ENCODE measurements at places on chromosomes 4 and X. TPM values are rescaled to one million over a fixed set of nuclear protein-coding genes. Genes with fewer than 3 reads are reported as not detected.

DNA sequence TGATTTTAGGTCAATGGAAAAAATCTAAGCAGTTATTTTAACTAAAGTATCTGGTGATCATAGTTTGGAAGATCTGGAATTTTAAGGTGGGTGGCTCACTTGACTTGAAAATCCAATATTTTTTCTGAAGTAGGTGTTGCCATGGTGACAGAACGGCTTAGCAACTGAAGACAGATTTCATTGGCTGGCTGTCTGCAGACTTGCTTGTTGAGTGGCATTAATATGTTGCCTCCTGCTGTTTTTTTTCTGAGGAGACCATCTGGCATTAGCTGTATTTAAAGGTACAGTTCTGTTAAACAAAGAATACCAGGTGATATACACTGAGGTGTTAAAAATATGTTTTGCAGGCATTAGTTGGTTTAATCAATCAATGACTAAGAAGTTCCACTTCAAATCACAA is 19.8 kb downstream of the CPE start:
- H3K36me3 ChIP-seq: no peaks in the 10 kb centered on the region
- H3K27ac ChIP-seq: no peak overlapping the region
- H3K4me1 ChIP-seq: peaks cover 26% of the 10 kb centered on the region
- no peaks in the 10 kb centered on the region for H3K27me3 ChIP-seq

The MEPE gene
- not detected for total RNA-seq

DNA sequence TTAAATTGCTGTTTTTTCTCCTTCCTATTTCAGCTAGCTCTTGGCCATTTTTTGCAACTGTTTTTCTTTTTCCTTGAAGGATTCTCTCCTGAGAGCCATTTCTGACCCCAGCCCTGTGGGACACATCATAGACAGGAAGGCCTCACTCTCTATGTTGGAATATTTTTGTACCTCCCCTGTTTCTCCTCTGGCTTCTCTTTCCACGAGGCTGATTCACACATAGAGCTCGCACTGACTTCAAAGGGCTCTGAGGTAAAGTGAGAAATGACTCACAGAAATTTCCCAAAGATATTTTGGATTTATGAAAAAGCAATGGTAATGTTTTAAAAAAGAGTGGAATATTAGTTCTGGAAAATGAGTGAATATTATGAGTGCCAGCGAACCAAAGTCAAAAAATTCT is 181.7 kb upstream of the IGFBP7 start:
- H3K4me3 ChIP-seq: no peak overlapping the region
- H3K4me1 ChIP-seq: no peaks in the 10 kb centered on the region
- no peak for DNase-seq
- H3K27me3 ChIP-seq: no peaks in the 10 kb centered on the region
- no peak overlapping the region for H3K27ac ChIP-seq

The REELD1 gene
- total RNA-seq: not detected

DNA sequence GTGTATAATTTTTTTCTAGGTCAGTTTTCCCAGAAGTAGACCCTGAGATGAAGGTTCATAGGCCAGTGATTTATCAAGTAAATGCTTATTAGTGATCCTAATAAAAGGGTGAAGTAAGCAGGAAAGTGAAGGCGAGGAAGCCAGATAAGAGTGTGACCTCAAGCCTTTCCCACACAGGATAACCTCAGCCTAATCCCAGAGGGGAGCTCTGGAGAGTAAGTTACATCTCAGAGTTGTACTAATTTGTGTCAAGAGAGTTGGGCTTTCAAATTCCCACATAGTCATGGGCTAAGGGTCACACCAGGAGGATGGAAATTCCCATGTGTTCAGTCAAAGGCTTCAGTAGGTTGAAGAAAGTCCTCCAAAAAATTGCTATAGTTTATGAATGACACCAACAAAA is 191.4 kb downstream of the ADGRA3 start:
- H3K36me3 ChIP-seq: no peaks in the 10 kb centered on the region
- no peaks in the 10 kb centered on the region for H3K27me3 ChIP-seq
- H3K4me1 ChIP-seq: no peaks in the 10 kb centered on the region

Measured in A673 (cell line).